ENCODE measurements at places on chromosomes 1 and 21.

DNA sequence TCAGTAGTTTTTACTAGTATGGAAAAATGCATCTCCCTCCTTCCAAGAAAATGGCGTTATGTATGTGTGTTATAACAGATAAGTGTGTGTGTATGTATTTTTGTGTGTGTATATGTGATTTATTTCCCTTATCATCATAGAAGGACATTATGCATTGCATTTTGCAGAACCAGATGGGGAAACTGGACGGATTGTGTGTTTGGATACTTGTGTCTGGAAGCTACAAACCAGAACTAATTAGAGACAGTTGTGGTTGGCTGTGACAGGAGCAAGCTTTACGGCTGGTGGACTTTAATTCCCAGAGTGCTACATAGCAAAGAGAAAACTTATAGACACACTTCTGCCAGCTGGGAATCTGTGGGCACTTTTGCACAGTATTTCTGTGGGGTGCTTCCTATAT is 162.5 kb downstream of the RWDD3 start:
- no peak for DNase-seq

DNA sequence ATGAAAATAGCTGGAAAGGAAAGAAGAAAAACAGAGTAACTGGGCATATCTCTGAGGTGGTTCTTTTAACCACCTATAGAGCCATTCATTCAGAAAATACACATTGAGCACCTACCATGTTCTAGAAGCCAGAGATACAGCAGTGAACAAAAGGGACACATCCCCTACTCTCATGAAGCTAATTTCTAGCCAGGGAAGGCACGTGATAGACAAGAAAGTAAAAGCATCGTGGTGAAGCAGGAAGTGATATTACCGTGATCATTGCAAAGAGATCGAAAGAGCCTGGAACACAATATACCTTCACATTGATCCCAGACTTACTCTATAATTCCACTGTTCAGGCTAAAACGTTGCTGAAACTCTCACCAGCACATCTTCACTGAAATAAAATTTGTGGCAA is 76.0 kb downstream of the TIAM1 start:
- DNase-seq = no peak

DNA sequence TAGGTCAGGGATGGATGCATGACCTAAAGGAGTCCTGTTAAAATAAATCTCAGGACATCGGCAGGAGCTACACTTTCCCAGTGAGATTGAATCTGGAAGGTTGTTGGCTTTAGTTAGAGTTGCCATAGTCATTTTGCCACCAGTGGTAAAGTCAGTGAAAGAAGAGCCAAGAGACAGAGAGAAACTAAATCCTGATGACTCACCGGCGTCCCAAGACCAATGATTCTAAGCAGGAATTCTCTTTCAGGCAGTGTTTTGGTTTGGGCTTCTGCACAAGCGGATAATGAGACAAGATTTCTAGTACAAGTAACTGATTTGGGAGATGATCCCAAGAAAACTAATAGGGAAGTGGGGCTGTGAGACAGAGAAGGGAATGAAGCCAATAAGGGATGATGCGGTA is 88.8 kb upstream of the ETS2 start:
- no peak for DNase-seq

DNA sequence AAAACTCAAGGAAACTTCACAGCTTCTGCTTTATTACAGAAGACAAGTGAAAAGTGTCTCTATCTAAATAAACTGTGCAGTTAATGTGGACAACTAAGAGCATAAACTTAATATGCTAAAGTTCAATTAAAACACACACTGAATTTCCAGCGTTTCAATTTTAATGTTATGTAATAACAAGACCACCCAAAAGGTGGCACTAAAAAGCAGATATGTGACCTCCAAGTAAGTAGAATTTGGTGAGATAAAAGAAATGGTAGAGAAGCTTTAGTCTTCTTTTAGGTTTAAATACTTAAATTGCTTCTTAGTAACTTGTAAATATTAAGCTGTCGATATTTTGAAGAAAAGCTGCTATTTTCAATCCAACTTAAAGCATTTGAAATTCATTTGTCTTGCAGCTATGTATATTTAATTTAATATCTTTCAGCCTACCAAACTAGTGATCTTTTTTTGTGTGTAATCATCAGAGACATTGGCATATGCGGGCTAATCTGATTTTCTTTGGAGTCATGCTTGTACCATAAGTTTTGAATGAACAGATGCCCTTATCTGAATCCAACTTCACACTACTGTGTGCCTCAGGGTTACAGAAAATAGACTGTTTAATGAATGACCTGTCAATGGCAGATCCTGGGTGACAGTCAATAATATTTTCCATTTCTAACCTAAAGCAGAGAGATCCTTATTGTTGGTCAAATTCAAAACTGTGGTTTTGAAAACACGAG is 36.5 kb upstream of the ADAMTS1 start:
- no peak for DNase-seq

DNA sequence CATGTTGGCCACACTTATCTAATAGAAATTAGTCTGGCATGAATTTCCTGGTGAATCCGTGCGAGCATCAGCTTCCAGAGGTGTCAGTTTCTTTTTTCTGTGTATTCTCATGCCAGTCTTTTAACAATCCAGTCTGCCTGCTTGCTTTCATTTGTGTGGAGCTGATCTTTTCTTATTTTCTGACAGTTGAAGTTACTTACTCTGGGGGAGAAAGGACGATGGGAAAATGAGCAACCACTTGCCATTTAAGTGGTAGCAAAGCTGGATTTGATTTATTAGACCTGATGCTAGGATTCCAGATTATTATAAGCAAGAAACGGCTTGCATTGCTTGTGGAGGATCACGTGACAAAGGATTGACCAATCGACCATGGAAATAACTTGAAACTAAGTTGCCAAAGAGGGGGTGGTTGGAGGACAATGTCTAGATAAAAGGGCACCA is 24.3 kb upstream of the APP start:
- no peak for DNase-seq

- DNase-seq = no peak
Observed at GRCh38 chr1:91798740-91799139, 87.2 kb downstream of the TGFBR3 start.

DNA sequence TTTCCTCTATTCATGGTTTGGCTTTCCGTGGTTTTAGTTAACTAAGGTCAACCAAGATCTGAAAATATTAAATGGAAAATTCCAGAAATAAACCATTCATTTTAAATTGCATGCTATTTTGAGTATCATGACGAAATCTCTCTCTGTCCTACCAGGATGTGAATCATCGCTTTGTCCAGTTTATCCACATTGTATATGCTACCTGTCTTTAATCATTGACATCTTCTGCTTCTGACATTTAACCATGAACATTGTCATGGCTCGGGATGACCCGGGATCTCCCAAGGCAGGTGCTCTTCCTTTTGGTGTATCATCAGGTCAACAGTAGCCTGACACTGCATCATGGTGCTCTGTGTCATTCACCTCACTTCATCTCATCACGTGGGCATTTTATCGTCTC is 125.5 kb upstream of the HNRNPU start:
- DNase-seq = no peak

- DNase-seq = no peak
Observed at GRCh38 chr1:115781343-115781742, 12.8 kb upstream of the CASQ2 start.

DNA sequence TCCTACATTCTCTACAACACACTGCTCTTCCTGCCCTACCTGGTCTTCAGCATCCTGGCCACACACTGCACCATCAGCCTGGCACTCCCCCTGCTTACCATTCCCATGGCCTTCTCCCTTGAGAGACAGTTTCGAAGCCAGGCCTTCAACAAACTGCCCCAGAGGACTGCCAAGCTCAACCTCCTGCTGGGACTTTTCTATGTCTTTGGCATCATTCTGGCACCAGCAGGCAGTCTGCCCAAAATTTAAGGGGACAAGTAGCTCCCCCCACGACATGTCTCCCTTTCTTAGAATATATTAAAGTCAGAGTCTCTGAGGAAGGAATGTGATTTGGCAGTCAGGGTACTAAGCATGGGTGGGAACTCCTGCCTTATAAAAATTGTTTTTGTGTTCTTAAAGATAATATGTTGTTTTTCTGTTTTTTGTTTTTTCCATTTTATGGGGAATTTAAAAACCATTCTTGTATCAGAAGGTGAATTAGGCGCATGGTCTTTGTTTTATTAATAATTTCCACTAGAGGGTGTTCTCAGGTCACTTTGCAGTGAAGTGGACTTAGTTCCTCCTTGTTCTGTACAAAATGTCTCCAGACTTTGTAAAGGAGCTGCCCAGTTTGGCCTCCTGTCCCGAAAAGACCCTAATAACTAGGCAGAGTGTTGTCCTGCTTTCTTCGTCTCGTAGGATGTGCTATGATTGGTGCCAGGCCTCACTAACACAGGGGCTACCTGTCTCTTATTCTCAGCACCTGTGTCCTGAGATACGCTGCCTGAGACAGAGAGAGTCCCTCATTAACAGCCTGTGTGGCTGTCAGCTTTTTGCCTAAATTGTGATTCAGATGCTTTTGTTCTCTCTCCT is 13.1 kb downstream of the UBIAD1 start:
- DNase-seq = no peak

DNA sequence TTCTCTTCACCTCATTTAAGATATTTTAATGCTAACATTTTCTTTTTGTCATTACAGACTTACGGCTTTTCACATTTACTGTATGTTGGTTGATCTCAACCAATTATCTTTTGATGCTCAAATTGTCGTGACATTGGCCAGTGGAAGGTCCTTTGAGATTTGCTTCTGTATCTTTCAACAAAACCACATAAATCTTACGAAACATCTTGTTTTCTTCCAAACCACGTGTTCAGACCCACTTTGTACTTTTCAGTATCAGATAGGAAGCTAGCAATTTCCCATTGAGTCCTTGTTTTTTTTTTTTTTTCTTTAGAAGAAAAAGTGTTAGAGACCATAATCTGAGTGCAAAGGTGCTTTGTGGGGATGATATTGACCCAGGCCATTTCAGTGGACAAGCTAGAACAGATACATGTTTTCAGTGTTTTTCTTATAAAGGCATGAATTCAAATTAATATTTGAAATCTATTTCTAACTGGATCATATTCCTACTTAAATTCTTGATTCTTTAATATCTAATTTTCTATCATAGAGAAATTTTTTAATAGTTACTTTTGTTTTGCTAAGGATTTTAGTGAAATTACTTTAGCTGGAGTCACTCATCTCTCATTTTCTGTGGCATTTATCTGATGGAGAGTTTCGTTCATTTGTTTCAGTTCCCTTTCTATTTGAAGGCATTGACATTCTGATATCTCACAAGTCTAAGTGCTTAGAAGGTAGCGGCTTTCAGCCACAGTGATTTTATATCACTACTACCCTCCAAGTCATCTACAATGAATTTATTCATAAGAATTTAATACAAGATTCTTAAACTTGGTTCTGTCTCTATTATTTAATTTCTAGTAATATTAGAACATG is 26.7 kb downstream of the ATG4C start:
- DNase-seq = no peak

GRCh38 chr1:84406346-84406861 is 8.1 kb downstream of the DNASE2B start:
- DNase-seq = no peak

- DNase-seq = no peak
Observed at GRCh38 chr1:31981972-31982371, 31.7 kb upstream of the KHDRBS1 start.

DNA sequence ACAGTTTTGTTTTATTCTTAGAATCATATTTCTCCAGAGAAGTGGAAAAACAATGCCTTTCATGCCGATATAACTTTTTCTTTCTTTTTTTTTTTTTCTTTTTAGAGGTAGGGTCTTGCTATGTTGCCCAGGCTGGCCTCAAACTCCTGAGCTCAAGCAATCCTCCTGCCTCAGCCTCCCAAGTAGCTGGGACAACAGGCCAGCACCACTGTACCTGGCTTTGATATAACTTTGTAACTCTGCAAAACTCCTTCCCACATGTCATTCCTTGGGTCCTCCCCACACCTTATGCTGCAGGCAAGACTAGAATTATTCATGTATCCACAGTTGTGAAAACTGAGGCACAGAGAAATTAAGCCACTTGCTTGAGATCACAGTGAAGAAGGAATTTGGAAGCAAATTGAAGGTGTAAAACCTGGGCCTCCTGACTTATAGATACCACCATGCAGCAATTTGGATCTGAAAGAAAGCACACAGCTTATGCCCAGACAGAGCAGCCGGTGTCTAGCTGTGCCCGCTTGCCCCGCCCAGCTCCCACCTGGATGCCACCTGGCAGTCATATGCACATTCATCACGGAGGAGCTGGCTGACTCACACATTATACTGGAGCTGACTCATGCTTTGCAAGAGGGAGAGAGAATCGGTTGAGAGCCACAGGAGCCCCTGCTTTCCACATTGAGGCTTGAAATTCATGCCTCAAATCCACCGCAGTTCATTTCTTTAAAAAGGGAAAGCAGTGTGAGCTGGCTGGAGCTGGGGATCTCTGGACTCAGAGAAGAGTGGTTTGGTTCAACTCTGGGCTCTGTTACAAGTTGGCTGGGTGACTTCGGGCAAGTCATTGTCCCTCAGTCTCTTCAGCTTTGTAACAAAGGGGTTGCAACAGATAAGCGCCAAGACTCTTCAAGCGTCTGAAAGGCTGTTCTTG is 8.3 kb upstream of the SLC2A1 start:
- no peak for DNase-seq

GRCh38 chr1:233834609-233835008 is 69.9 kb upstream of the SLC35F3 start:
- DNase-seq = no peak

DNA sequence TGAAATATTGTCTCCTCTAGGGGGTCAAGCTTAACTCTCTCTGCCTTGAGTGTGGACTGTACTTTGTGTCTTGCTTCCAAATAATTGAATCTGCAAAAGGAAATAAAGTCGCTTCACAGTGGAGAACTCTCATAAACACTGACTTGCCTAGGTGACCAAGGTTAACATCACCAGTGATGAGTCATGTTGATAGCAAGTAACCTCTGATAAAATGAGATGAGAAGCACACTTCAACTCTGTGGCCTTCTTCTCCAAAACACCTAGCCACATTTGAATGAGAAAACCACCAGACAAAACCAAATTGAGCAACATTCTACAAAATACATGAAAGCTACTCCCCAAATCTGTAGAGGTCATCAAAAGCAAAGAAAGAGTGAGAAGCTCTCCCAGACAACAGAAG is 37.6 kb downstream of the PDE4B start:
- no peak for DNase-seq

- DNase-seq = no peak
Observed at GRCh38 chr1:93692451-93692861, 10.8 kb upstream of the BCAR3 start.

DNA sequence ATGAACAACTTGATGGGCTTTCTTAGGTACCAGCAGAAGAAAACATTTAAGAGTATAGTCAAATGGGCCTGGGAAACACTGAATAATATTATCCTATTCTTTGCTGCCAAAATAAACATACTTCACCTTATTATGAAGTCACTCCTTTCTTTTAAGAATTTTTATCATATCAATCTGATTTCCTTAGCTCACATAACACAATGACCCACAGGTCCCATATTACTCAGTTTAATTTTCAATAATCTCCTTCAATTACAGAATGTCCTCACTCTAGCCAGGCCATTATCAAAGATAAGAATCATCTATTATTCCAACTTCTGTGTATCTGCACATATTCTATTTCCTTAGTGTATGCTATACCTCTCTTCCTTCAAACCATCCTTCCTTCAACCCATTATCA is 63.0 kb downstream of the PIGK start:
- no peak for DNase-seq

Measured in stimulated activated CD8-positive, alpha-beta memory T cell treated with anti-CD3 and anti-CD28 coated beads, Interleukin-4, amount 100 ng/mL, for 1 hour (primary cell).